T-helper 2 cell (primary cell): ENCODE measurements at places on chromosomes 4 and X.
A peak's percentile ranks its signal among the peaks of the same experiment; 100 is the strongest.

GRCh38 chr4:84277923-84278322, 221.2 kb downstream of the NKX6-1 start:
- DNase-seq, result no peak

DNA sequence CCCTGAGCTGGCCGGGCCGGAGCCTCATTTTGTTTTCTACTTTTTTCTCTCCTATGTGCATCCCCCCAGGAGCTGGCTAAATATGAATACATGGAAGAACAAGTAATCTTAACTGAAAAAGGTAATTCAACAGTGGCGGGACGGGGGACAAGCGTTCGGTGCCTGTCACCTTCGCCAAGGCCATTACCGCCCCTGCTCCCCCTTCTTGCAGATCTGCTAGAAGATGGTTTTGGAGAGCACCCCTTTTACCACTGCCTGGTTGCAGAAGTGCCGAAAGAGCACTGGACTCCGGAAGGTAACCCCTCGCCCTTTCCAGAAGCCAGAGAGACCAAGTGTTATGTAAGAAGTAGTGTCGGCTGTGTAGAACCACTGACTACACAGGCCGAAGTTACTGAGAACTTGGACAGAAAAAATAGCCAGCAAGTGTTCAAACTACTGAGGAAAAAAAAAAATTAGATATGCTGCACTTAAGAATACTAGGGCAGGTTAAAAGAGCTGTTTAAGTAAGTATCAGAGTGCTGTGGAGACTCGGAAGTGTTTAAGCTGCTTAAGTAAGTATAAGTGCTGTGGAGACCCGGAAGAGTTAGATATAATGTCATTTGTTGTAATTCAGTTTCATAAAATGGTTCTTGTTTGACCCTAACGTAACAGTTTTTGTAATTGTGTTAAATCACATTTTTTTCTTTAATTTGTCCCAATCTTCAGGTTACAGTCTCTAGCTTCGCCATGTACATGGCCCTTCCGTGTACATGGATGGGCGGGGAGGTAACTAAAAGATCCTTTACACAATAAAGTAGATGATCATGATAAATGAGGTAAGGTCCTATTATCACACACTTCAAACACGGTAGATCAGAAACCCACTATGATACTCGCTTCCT, 856 bp downstream of the SAT1 start:
- no peak for DNase-seq

DNA sequence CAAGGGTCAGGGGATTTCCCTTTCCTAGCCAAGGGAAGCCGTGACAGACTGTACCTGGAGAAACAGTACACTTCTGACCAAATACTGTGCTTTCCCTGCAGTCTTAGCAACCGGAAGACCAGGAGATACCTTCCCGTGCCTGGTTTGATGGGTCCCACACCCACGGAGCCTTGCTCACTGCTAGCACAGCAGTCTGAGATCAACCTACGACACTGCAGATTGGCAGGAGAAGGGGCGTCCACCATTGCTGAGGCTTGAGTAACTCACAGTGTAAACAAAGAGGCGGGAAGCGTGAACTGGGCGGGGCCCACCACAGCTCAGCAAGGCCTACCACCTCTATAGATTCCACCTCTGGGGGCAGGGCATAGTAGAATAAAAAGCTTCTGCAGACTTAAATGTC, 48.7 kb upstream of the SRD5A3 start:
- DNase-seq, result no peak

DNA sequence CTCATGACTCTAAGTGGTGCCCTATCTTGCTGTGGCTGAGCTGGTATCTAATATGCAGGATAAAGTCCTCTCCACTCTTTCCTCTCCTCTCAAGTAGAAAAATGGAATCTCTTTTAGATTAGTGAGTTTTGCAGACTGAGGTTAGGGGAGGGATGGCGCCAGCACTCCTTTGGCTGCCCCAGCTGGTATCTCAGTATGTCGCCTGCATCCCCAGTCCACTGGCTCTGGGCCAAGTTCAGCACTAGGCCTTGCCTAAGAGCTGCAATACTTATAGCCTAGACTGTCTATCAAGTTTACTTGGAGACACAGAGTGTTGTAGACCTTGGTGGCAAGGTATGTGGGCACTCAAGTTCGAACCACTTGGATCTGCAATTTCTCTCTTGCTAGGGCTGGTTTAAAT, 351.3 kb downstream of the NAP1L3 start:
- DNase-seq, result no peak

- DNase-seq, result no peak
These were observed 239.9 kb downstream of the MAML3 start for GRCh38 chr4:139913995-139914598.

DNA sequence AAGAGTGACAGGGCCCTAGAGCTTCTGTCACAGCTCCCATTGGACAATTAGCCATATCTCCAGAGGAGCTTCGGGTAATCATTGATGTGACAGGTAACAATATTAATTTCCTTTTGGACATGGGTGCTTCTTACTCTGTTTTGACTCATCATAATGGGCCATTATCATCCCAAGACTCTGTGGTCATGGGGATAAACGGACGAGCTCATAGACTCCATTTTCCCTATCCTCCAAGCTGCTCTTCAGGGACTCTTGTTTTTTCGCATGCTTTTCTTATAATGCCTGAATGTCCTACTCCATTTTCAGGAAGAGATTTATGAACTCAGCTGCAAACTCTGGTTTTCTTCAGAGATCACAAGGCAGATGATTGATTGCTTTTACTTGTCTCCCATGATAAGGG, 17.0 kb upstream of the UGT2B17 start:
- no peak for DNase-seq

GRCh38 chr4:6475492-6476020, 3.1 kb upstream of the PPP2R2C start:
- no peak for DNase-seq

DNA sequence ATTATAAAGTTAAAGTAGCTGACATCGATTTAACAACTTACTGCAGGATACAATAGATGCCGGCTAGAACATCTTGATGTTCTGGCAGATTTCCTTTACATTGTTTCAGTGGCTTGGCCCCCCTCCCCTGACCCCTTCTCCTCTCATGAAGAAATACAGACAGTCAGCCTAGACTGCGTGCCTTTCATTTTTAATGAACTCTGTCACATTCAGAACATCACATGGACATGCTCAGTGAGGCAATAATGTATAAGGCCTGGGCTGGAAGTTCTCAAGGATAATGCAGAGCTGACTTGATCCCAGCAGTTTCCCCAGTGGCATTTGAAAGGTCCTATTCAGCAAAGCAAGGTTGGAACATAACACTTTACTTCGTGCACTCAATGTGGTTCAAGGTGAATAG, 239.2 kb downstream of the ANK2 start:
- no peak for DNase-seq

- peak; percentile 85 for DNase-seq
These were observed 12.9 kb downstream of the STIM2 start for GRCh38 chr4:26873391-26874026.

DNA sequence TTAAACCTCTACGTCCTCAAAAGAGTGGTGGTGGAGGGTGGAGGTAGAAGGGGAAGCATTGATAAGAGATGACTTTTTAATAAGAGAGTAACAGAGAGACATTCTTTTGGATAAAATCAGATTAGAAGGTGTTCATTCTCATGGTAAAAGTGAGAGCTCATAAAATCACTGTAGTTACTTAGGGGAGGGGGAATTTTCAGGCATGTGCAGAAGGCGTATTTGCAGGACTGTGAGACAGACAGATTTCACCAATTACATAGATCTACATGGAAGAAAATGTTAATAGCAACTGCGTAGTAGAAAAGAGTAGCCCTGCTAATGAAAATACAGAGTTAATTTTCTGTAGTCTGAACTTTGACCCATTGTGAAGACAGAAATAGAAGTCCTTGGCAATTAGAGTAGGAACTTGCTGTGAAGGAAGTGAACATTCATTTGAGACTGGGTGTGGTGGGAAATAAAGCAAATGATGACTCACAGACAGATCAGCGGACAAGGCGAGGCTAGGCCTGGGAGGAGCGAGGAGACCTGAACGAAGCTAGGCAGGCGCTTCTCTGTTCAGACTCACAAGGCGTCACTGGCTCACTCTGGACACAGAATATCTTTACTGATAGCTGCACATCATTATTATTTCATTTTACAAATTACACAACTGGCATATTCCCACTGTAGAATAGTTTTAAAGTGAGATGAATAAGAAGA, 57.2 kb upstream of the FAM9C start:
- no peak for DNase-seq

- no peak for DNase-seq
These were observed 1.4 kb downstream of the VEGFD start for GRCh38 chrX:15382813-15383212.

- DNase-seq, result peak; percentile 3
These were observed 28.1 kb downstream of the SLC16A2 start for GRCh38 chrX:74449322-74449936.

- DNase-seq, result no peak
These were observed 26.0 kb downstream of the TKTL1 start for GRCh38 chrX:154321594-154321993.

DNA sequence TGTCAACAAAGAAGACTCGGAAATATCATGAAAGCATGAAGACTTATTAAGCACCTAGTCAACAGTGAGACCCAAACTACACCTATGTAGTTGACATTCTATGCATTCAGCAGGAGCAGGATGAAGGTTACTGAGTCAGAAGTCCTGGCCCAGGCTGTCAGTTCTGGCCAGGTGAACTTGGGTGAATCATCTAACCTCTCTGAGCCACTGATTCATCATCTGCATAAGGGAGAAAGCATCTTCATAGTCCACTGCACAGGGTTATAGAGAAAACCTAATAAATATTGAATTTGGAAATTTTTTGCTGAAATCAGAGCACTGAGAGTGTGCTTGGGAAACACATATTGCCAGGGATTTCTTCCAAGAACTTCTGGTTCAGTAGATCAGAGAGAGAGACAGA, 296.0 kb upstream of the SFRP2 start:
- no peak for DNase-seq

DNA sequence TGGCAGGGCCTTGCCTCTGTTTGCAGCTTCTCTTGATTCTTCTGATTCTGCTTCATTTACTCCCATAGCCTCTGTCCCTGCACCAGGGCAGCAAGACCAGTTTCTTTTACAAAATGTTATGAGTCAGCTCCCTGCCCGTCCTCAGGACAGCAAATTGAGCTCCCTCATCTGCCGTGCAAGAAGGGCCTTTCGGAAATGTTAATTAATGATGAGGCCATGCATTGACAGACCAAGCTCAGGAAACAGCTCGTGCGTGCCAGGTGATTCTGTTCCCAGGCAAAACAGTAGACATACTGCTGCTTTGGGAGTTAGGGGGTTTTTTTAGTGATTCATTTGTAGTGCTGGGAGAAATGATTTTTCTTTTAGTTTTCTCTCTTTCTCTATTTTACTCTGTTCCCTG, 231.7 kb downstream of the FBXW7 start:
- DNase-seq, result no peak

GRCh38 chrX:49930039-49930438, 7.6 kb downstream of the CLCN5 start:
- DNase-seq, result no peak

DNA sequence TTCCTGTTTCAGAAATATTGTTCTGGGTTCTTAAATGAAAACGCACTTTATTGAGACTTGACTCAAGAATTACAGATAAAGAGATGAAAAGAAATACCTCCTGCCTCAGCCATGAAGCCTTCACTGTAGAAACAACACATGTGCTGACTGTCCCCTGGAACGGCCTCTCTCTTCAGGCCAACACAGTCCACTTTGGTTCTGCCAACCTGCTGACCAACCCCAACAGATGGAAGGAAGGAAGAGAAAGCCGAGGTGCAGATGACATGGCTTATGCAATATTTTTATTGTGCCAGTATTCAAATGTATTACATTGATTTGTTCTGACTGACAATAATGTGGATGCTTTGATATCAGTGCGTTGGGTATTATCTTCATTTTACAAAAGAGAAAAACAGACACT, 171.0 kb downstream of the CPEB2 start:
- no peak for DNase-seq

- no peak for DNase-seq
These were observed 11.2 kb upstream of the BCOR start for GRCh38 chrX:40108959-40109287.

DNA sequence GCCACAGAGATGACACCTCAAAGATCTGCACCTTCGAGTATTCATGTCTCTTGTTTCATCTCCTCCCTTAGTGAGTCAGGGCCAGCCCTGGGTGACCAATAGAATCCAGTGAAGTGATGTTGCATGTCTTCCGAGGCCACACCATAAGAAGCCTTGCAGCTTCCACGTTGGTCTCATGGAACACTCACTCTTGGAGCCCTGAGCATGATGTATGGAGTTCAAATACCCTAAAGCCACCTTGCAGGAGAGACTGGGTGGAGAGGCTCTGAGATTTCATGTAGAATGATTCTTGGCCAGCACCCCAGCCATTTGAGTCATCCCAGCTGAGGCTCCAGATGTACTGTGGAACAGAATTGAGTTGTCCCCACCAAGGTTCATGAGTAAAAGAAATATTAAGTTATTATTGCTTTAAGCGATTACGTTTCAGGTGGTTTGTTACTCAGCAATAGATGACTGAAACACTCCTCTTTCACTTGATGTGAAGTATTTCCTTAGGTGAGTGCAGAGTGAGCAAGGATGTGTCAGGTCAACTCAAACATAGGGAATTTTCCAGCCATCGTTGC, 5.0 kb upstream of the RP2 start:
- DNase-seq, result no peak

- DNase-seq, result no peak
These were observed 332.7 kb downstream of the UNC5C start for GRCh38 chr4:95215991-95216605.
